A549 treated with Mapracorat at 1 μM for 4 hours (cell line): ENCODE measurements at places on chromosomes 5 and 9. TPM values are rescaled to one million over a fixed set of nuclear protein-coding genes. Genes with fewer than 3 reads are reported as not detected.

PCDHB16 gene
- 0.05 to 0.08 TPM (median 0.05 TPM) in 4 of 5 replicates, not detected in the other for total RNA-seq

KIF4B gene
- total RNA-seq, result 0.02 TPM in 1 of 5 replicates, not detected in the others

IL33 gene
- 0.23 to 0.63 TPM (median 0.33 TPM) in 5 replicates for total RNA-seq

ECM2 gene
- total RNA-seq, result 0.10 to 0.16 TPM (median 0.15 TPM) in 5 replicates

COL5A1 gene
- 30.8 to 53.3 TPM (median 44.4 TPM) in 5 replicates for total RNA-seq

SAXO1 gene
- total RNA-seq, result not detected in 5 replicates

WWC1 gene
- 77.7 to 89.4 TPM (median 87.3 TPM) in 5 replicates for total RNA-seq

KLHL3 gene
- total RNA-seq, result 0.09 to 0.28 TPM (median 0.19 TPM) in 5 replicates

ENG gene
- 0.07 to 0.15 TPM (median 0.10 TPM) in 5 replicates for total RNA-seq

HTR4 gene
- not detected in 5 replicates for total RNA-seq

BAAT gene
- 0.23 to 0.45 TPM (median 0.35 TPM) in 5 replicates for total RNA-seq

F12 gene
- total RNA-seq, result 14.4 to 25.7 TPM (median 24.1 TPM) in 5 replicates

SH3GL2 gene
- total RNA-seq, result 0.05 to 0.08 TPM (median 0.07 TPM) in 3 of 5 replicates, not detected in the others

CDX1 gene
- total RNA-seq, result not detected in 5 replicates
